ENCODE measurements at places on chromosomes 4 and X. TPM values are rescaled to one million over a fixed set of nuclear protein-coding genes. Genes with fewer than 3 reads are reported as not detected.

The RIPPLY1 gene
- not detected for total RNA-seq

The MAGEA1 gene
- total RNA-seq, result not detected

The SASH3 gene
- not detected for total RNA-seq

The MMRN1 gene
- not detected for total RNA-seq

The CD38 gene
- total RNA-seq, result 0.33 TPM

The FATE1 gene
- total RNA-seq, result not detected

The F11 gene
- total RNA-seq, result not detected

The SMIM31 gene
- total RNA-seq, result not detected

The RHOXF1 gene
- not detected for total RNA-seq

The ASMT gene
- not detected for total RNA-seq

The PNMA5 gene
- total RNA-seq, result not detected

The HSFX2 gene
- not detected for total RNA-seq

The FAM47E gene
- total RNA-seq, result 1.3 TPM

The EDNRA gene
- total RNA-seq, result 6.9 TPM

Data from smooth muscle cell of trachea (primary cell).